ENCODE measurements at places on chromosomes 11 and 22.

- DNase-seq, result peak; percentile 64
Observed at GRCh38 chr22:31272522-31273446, 19.5 kb downstream of the PIK3IP1 start.

GRCh38 chr11:32891657-32892354, 805 bp upstream of the QSER1 start:
- peak; percentile 34 for DNase-seq

GRCh38 chr11:108511851-108512474, 13.8 kb upstream of the POGLUT3 start:
- DNase-seq, result peak; percentile 83

DNA sequence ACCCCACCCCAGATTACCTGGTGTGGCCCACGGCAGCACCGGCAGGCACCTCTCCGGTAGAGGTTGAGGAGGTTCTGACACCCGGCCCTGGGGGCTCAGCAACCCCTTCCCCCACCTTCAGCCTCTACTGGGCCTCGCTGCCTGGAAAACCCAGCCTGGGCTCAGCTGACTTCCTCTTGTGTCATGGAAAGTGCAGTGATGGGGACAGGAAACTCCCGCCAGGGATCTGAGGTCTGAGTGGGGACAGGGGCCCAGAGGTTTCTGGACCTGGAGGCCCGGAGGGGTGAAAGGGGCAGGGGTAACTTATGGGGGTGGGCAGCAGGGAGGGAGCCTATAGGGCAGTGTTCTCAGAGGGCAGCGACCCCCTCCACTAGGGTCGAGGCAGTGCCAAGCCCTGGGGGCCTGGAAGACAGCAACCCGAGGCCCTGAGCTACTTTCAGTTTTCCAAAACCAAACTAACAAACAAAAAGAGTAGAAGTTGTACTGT, 10.0 kb upstream of the CD5 start:
- DNase-seq, result no peak

GRCh38 chr11:121070951-121071845, 29.8 kb upstream of the TECTA start:
- DNase-seq, result no peak

DNA sequence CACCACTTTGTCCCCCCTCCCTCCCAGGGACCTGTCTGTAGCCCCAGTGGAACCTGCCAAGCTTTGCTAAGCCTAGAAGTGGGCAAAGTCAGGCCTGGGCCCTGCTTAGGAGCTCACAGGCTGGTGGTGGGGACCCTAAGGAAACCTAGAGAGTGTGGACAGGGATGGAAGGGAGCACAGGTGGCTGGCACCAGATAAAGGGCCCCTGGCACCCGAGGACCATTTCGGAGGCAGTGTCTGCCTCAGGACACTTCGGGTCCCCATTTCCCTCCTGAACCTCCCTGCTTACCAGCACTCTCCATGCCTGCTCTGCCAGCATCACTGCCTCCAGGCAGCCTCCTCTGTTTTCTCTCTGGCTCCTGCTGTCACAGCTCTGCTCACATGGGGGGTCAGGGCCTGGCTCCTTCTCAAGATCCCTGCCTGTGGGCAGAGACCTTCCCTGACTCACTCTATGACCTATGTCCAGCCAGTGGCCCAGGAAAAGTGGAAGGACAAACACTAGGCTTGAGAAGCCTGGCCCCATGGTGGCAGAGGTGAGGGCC, 13.6 kb upstream of the OMP start:
- DNase-seq, result no peak

GRCh38 chr11:37282367-37282766, 684.3 kb upstream of the RAG2 start:
- DNase-seq, result no peak

DNA sequence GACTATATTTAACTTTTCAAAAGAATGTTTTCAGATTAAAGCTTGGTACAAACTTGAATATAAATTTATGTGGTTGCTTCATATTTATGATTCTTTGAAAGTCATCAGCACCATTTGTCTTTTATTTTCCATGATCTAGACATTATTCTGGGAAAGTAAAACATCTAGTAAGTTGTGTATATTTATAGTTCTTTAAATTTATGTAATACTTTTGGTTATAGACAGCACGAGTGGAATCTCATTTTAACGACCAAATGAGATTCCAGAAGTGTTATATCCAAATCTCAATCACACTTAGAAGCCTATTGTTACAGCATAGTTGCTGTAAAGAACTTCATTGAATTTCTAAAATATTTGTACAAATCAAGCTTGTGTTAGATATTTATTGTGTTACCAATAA, 212.3 kb downstream of the DDX10 start:
- no peak for DNase-seq

- no peak for DNase-seq
Observed at GRCh38 chr22:38966942-38967341, 9.5 kb downstream of the APOBEC3A start.

GRCh38 chr22:41940832-41941765, 5.9 kb downstream of the CENPM start:
- peak; percentile 80 for DNase-seq

DNA sequence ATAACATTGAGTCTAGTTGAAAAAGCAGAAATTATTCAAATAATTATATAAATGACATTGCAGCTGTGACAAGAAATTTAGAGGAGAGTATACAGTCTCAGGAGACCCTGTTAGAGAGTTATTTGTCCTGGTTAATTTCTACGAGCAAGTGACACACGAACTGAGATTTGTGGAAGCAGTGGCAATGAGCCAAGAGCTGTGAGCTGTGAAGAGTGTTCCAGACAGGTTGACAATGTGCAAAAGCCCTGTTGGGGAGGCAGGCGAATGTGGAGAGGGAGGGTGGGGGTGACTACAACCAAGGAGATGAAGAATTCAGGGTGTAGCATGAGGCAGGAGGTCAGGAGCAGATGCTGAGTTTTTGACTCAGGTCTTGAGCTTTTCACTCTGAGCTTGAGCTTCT, 620.2 kb upstream of the TENM4 start:
- DNase-seq, result no peak

- DNase-seq, result no peak
Observed at GRCh38 chr22:29029202-29030000, 32.2 kb downstream of the C22orf31 start.

DNA sequence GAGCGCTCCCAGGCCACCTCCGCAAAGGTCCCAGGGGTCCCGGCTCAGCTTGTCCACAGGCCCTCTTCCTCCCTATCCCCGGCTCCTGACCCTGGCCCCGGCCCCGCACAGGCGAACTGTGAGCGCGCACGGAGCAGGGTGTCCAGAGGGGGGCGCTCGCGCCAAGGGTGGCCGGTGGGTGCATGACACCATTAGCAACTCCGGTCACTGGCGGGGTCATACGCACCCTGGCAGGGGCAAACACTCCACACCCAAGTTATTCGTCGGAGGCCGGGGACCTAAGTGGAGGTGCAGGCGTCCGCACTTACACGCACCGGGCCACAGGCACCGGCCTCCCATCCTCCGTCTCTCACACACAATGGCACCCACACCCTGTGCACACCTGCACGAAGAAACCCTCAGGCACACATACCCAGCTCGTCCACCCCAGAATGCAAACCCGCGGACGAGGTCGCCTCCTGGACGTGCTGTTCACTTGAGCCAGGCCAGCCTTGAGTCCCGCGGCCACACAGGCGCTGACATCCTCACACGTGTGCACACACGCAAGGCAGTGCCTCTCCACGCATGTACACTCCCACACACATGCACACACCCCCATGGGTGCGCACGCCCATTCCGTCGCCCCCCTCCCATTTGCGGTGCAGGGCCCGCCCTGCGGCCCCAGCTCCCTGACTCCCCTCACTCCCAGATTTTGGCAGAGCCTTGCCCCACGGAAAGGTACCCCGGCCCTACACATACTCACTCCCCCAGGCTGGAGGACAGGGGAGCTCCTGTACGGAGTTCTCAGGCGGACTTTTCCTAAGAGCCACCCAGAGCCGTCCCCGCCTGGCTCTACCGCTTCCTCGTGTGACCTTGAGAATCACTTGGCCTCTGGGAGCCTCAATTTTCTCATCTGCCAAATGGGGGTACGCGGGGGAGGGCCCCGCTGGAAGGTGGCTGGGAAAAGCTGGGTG, at the start of gene RASGRP2:
TSS of gene RASGRP2 (minus strand) at position 552 of the 953 bp plus-strand sequence. CDS start 1,276 bp downstream, outside the sequence.
- DNase-seq, result no peak

DNA sequence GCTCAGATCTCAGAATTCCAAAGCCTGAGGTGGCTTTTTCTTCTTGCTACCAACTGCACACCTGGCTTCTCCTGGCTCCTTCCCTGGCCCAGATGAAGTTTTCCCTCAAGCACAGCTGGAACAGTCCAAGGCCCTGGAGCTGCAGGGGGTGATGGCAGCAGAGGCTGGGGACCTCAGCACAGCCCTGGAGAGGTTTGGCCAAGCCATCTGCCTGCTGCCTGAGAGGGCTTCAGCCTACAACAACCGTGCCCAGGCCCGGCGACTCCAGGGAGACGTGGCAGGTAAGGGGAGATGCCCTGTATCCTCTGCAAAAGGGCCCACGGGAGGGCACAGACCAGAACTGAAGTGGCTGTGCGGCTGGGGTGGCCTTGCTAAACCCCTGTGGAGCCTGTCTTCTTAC, 1.2 kb downstream of the TTC36 start:
- no peak for DNase-seq

- DNase-seq, result no peak
Observed at GRCh38 chr11:82899957-82900276, 313 bp downstream of the PRCP start.

GRCh38 chr11:118606844-118607228, 579 bp upstream of the PHLDB1 start:
- DNase-seq, result no peak

GRCh38 chr11:359181-359714, 10.1 kb upstream of the B4GALNT4 start:
- DNase-seq, result no peak

DNA sequence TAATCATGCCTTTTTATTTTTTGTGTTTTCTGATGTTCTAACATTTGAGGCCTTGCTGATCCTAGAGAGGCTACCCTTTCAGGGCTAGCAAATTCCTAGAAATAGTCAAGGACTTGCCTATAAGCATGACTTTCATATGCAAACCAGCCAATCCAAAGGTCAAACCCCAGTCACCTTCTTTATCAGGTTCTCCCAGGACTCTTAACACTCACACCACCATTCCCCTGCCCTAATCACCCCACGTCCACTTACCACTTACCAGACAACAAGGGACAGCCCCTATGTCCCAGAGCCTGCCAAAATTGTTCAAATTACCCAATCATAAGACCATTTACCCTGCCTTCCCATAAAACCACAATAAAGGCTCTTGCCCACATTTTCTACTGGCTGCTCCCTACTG, 1339.8 kb downstream of the LRRC4C start:
- no peak for DNase-seq

GRCh38 chr11:103484545-103484944, 375.3 kb downstream of the DYNC2H1 start:
- DNase-seq, result no peak

DNA sequence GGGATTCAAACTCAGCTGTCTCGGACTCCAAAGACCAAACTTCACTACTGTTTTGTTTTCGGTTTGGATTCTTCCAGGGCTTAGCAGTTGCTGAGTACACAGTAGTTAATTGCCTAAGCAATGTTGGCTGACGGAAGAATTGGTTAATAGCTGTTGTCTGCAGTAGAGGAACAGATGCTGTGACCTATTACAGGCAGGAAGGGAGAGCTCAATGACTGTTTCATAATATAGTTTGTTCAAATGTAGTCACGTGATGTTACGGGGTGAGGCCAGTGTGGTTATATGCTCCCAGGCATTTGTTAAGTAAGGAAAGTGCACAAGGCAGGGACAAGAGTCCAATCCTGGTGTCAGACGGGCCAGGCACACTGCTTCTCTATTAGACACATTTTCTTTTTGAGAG, 222.6 kb upstream of the CCDC90B start:
- DNase-seq, result no peak

DNA sequence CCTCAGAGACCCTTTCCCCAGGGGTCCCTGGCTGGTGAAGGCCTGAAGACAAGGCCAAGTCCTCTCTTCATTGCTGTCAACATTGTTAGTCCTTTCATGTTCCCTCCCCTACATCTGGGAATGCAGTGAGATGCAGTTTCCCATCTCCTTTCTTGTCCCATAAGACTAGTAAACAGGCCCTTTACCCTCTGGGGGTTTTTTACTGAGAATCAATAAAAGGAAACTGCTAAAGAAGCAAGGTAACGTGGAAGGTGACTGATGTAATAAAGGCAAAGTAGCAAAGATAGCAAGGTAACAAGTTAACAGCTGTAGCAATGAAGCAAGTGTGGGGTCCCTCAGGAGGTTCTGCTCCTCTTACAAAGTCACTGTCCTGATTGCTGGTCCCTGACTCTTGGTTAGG, 37.3 kb downstream of the TEAD1 start:
- no peak for DNase-seq

GRCh38 chr11:2691355-2691761, 8.4 kb downstream of the KCNQ1OT1 start:
- DNase-seq, result no peak

DNA sequence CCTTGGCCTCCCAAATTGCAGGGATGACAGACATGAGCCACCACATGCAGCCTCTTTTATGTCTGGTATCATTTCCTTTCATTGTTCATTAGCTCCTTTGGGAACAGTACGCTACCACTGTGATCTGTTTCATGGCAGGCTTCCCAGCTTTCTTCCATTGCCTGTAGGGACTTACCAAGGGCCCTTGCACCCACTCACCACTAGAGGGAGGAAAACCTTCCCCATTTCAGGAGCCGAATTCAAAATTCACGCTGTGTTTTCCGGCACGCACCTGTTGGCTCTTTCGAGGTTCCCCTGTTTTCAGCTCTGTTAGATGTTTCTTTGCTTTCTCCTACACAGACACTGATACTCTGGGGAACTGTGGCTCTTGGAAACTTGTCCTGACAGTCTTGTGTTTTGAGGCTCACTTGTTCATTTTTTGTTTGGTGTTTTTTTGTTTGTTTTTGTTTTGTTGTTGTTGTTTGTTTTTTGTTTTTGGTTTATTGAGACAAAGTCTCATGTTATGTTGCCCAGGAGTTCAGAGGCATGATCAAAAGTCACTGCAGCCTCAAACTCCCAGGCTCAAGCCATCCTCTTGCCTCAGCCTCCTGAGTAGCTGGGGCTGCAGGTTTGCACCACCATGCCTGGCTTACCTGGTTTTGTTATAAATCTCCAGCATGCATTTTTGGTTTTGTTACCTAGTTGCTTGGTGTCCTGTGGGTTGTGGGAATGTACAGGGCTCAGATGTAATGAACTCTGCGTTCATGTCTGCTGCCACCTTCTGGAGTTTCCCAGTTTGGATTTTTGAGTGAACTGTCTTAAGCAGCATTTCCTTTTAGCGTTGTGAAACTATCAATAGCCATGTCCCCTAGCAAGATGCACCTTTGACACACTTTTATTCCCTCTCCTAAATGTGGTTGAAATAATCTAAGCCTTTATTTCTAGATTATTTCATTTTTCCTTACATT, 2.3 kb downstream of the KRTAP5-11 start:
- DNase-seq, result peak; percentile 74

GRCh38 chr11:39542460-39542859, 1917.0 kb downstream of the LRRC4C start:
- DNase-seq, result no peak

Data from fibroblast of upper back skin (primary cell).